ENCODE measurements at places on chromosomes 3 and 15. TPM values are rescaled to one million over a fixed set of nuclear protein-coding genes. Genes with fewer than 3 reads are reported as not detected.

TRH gene
- 14.0 TPM for total RNA-seq

SCAPER gene
- total RNA-seq = 98.8 TPM

TNFAIP8L3 gene
- 1.4 TPM for total RNA-seq

TP63 gene
- 8.9 TPM for total RNA-seq

TRPM1 gene
- 52.6 TPM for total RNA-seq

LMAN1L gene
- 3.0 TPM for total RNA-seq

FANCD2OS gene
- total RNA-seq = not detected

TMEM207 gene
- total RNA-seq = not detected

VEPH1 gene
- 10.5 TPM for total RNA-seq

PAQR5 gene
- 3.1 TPM for total RNA-seq

NSUN3 gene
- 29.6 TPM for total RNA-seq

MUSTN1 gene
- 12.0 TPM for total RNA-seq

SNRPN gene
- total RNA-seq = 188 TPM

COL6A5 gene
- total RNA-seq = 0.16 TPM

PRR20G gene
- not detected for total RNA-seq

LRTM1 gene
- 22.9 TPM for total RNA-seq

KCNH8 gene
- total RNA-seq = 8.2 TPM

CADPS gene
- total RNA-seq = 418 TPM

CPLX3 gene
- total RNA-seq = 42.8 TPM

TJP1 gene
- 145 TPM for total RNA-seq

RYR3 gene
- 14.1 TPM for total RNA-seq

GNAT1 gene
- 66.7 TPM for total RNA-seq

CCNB2 gene
- total RNA-seq = 21.2 TPM

NR1I2 gene
- 0.38 TPM for total RNA-seq

BUB1B gene
- total RNA-seq = 14.3 TPM

KNL1 gene
- 14.2 TPM for total RNA-seq

Measured in camera-type eye (tissue), 1 donor.